Stimulated activated CD4-positive, alpha-beta T cell treated with anti-CD3 and anti-CD28 coated beads, Interleukin-4, amount 100 ng/mL, for 1 hour (primary cell): ENCODE measurements at places on chromosomes 4 and X.

DNA sequence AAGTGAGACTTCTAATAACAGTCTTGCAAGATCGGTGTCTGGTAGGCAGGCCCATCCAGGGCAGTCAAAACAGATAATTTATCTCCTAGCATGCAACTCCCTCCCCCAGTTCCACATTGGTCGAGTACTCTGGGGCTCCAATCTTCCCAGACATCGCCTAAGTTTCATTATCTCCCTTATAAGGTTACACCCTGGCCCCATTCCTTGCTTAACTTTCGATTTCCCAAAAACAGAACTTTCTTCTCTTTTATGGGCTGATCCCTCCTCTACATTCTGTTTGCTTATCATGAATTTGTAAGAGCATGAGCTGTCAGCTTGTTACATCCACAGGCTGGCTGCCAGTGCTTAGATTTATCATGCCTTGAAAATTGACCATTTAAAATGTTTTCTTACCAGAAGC is 471.3 kb downstream of the TECRL start:
- no peak for DNase-seq

GRCh38 chr4:78592088-78592783 is 40.7 kb downstream of the ANXA3 start:
- DNase-seq: no peak

DNA sequence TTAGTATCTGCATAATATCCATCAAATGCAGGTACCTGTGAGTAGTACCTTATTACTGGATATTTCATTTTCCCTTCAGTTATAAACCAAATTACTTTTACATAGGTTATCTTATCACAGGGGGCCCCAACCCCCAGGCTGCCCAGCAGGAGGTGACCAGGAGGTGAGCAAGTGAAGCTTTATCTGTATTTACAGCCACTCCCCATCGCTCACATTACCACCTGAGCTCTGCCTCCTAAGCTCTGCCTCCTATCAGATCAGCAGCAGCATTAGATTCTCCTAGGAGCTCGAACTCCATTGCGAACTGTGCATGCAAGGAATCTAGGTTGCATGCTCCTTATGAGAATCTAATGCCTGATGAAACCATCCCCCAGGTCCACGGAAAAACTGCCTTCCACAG is 6.3 kb downstream of the PRSS12 start:
- DNase-seq: no peak

DNA sequence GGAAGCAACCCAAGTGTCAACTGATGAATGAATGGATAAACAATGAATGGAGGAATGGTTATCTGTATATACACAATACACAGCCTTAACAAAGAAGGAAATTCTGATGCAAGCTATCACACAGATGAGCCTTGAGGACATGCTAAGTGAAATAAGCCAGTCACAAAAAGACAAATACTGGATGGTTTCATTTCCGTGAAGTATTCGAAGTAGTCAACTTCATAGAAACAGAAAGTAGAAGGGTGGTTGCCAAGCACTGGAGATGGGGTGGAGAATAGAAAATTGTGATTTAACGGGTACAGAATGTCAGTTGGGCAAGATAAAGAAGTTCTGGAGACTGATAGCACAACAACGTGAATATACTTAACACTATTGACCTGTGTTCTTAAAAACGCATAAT is 28.2 kb downstream of the CENPU start:
- DNase-seq: no peak

DNA sequence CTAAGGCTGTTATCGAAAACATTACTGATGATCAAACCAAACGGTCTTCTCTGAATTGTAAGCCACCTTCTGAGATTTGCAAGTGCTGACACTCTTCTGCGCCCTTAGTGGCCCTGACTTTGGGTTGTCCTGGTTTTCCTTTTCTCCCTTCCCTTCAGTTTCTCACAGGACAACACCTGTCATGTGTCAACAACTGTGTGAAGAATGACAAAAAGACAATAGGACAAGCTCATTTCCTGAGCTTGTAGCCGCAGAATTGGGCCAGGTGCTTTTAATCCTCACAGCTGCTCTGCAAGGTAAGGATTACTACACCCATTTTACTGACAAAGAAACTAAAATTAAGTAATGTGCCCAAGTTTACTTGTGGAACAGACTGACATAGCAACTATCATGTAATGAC is 44.9 kb upstream of the TXK start:
- no peak for DNase-seq
